Right ventricle myocardium superior (tissue), 1 donor: ENCODE measurements at places on chromosomes 2 and 18. TPM values are rescaled to one million over a fixed set of nuclear protein-coding genes. Genes with fewer than 3 reads are reported as not detected.

The TUBA3E gene
- 69.5 TPM for total RNA-seq

The GKN2 gene
- not detected for total RNA-seq

DNA sequence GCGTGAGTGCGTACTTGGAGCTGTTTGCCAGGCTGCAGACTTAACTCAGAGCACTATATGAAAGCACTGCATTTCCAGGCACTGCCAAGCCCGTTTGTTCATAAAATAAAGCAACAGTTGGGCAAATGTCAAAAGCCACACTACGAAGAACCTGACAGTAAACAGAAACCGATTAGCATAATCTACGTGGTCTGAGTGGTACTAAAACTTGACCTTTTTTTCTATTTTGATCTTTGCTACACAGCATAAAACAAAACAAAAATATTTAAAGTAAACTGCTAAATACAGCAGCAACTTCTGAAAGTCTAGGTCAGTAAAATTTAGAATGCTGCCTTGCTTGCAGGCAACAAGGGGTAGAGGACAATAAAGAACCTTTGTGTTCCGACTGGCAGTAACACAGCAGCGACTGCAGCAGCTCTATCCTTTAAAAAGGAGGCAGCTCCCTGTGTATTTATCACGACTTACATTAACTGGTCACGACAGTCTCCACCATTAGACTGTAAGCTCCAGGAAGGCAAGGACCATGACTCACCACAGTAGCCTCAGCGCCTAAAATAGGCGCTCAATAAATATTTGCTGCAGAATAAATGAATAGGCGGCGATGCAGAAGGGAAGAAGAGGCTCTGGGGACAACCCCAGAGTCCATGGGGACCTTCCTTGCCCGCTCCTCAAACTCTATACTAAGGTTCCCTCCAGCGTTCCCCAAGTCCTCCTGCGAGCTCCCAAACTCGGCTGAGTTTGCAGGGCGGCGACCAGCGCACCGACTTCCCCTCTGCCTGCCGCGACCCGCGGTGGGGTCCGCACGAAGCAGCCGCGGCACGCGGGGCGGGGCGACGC lies 902 bp downstream of the SS18 start:
- DNase-seq: no peak

DNA sequence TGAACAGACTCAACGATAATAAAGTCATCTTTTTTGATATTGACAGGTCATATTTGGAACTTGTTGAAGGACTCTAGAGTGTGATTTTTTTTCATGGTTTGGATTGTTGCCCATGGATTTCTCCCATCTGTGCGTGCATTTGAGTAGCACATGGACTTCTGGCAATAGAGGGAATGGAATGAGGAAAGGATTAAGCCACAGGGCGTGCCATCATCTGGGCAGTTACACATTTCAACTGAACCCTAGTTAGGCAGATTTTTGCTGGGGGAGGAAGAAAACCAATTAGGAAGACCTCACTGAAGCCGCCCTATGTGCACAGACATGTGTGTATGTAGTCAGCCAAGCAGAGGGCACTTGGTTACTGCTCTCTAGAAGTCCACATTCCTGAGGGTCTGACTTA lies 72.6 kb downstream of the TPGS2 start:
- no peak for DNase-seq

The CAPN14 gene
- 0.32 TPM for total RNA-seq

GRCh38 chr2:8882094-8882493 lies 44.7 kb upstream of the KIDINS220 start:
- no peak for DNase-seq

DNA sequence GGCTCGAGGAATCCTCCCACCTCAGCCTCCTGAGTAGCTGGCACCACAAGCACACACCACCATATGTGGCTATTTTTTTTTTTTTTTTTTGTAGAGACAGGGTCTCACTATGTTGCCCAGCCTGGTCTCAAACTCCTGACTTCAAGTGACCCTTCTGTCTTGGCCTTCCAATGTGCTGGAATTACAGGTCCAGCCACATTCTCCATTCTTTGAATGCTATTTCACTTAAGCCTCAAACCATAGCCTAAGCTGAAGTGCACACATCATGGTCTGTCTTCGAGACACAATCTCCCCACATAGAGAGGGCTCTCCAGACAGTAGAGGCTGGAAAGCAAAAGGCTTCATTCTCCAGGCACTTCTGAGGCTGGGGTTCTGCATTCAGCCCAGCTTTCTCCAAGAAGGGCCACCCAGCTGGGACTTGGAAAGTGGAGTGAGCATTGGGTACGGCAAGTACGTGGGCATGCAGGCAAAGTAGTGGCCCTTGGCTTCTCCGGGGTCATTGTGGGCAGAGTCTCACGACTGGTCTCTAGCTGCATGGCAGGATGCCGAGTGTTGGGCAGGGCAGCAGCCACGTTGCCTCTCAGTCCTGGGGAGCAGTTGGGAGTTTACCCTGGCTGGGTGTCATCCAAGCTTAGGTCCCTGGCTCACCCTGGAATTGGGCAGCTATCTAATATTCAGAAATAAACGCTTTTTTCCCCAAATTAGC lies 78.2 kb upstream of the SMAD7 start:
- DNase-seq: no peak

The C2orf80 gene
- not detected for total RNA-seq

DNA sequence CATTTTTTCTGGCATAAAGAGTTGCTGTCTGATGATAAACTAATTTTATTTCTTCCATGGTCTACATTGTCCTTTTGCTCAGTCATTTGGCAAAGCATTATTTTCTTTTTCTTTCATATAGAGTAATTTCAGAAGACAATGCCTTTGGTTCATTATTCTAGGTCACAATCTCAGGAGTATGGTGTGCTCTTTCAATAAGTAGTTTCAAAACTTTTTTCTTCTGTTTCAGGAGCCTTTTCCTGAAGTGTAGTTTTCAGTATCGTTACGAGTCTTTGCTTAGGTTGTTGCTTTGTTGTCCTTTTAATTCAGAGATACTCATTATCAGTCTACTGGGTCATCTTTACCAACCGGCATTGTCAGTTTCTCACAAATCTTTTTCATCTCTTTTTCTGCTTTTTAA lies 100.4 kb upstream of the GPC1 start:
- no peak for DNase-seq

DNA sequence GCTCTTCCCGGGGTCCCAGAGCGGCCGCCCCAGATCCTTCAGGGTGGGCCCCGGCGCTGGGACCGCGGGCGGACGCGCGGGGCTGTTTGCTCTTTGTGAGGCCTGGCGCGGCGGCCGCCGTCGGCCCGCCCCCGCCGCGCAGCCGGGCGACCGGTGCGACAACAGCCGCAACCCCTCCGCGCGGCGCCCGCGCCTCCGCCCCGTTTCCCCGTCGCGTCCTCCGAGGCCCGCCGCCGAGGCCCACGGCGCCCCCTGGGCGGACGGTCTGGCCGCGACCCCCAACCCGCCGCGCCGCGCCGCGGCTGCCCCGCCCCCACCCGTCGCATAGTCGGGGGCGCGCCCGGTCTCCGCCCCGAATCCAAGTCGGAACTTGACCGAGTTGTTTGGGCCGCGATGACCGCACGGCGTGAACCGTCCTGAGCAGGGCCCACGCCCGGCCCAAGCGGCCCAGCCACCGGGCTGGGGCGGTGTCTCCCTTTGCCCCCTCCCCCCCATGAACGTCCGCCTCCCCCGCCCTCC lies 448 bp downstream of the YPEL5 start:
- DNase-seq: no peak

The PTPRN gene
- not detected for total RNA-seq

The SMCHD1 gene
- total RNA-seq: 25.4 TPM

GRCh38 chr2:887639-888038 lies 63.0 kb upstream of the SNTG2 start:
- no peak for DNase-seq

The LIMS3 gene
- total RNA-seq: 4.1 TPM

The MOGAT1 gene
- total RNA-seq: 0.65 TPM

DNA sequence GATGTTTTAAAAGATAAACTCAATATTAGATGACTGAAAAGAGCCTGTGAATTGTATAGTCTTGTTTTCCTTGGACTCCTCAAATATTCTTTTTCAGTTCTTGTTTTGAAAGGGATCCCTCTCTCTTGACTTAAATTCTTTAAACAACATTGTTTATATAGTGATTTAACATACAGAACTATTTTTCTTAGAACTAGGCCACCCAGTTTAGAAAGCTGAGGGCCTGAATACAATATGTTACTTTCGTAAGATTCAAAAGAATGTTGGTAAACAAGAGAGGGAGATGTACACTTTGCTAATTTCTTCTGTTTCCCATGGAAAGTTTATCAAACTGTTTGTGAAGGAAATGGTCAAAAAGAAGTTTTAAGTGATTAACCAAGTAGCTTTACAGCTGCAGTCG lies 5.5 kb upstream of the TSPYL6 start:
- no peak for DNase-seq

GRCh38 chr2:86087936-86088850 lies 17.5 kb downstream of the POLR1A start:
- DNase-seq: no peak

DNA sequence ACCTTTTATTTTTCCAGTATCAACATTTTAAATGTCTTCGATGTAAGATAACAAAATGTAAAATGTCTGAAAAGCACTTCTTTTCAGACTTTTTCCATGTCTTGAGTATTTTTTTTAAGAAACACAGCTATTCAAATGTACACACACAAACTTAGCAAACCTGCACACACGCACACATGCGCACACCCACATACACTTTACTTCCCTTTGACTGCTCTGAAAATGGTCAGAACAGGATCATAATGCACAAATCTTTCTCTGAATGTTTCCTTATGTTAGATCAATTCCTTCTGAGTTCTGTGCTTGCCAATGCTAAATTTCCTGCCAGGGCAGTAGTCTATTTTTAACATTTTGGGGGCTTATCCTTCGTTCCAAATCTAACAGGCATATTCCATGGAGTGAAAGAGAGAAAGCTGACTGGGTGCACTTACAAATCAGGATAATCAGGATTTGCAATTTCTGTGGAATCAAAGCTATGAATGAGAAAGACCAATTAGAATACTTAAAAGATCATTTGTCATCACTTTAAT lies 136.3 kb downstream of the ZEB2 start:
- no peak for DNase-seq

GRCh38 chr2:153197402-153198386 lies 280.9 kb downstream of the RPRM start:
- DNase-seq: no peak

- DNase-seq: no peak
Observed at GRCh38 chr2:200219309-200220113, 87.0 kb upstream of the SPATS2L start.

DNA sequence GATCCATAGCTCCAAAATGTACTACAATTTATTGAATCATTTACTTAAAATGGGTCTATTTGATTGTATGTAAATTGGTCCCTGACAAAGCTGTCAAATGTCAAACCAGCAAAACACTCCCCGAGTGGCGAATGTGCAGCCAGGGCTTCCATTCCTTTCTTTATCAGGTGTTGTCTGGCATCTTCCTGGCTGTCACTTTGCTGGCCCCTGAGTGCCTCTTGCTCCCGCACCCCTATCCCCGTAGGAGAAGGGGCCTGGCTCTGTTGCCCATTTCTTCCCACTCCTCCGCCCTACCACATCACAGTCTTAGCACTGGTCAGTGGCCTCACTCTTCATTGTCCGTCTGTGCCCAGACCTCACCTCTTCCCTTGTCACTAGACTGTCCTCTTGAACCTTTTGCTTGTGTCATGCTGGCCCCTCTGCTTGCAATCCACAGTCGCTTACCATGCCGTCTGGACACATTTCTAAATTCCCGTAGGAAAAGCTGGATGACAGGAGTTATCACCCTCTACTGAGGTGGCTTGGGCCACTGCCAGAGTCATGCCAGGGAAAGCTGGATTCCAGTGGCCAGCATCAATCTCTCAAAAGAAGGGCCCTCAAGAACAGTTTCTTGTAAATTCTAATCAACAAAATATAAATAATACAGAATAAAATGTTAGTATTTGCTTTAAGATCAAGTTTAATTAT lies 15.4 kb downstream of the UBE2F start:
- DNase-seq: peak; percentile 54

GRCh38 chr2:69601179-69601612 lies 42.3 kb downstream of the AAK1 start:
- no peak for DNase-seq

- DNase-seq: no peak
Observed at GRCh38 chr18:58212274-58212673, 168.2 kb downstream of the NEDD4L start.

DNA sequence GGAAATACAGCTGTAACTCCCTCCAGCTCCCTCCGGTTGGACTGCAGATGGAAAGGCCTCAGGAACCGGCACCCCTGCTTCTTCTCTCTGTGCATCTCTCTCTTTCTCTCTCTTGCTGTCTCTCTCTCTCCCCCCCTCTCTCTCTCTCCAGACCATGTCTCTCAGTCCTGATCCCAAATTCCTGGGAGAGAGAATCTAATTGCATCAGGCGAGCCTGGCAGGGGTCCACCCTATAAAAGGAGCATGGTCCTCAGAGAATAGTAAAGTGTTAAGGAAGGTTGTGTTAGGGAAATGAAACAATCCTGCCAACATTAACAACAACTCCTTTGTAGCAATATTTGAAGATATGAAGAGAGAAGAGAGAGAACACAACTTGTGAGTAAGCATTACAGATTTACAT lies 36.7 kb downstream of the VIT start:
- peak; percentile 75 for DNase-seq

The IL1F10 gene
- not detected for total RNA-seq

DNA sequence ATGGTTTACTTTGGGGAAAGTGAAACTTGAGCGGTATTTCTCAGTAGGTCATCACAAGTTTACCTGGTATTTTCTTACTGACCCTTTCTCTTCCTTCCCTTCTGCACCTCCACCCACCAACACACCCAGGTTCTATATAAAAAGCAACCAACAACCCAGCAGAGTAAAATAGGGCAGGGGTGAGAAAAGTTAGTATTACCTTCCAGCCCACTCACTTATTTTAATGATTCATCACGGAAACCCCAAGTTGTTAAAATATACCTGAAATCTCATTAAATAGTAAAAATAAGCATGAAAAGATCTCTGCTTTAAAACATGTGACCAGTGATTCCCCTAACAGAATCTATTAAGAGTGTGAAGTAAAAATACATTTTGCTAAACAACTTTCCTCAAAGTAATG lies 306.1 kb downstream of the ZEB2 start:
- DNase-seq: no peak

DNA sequence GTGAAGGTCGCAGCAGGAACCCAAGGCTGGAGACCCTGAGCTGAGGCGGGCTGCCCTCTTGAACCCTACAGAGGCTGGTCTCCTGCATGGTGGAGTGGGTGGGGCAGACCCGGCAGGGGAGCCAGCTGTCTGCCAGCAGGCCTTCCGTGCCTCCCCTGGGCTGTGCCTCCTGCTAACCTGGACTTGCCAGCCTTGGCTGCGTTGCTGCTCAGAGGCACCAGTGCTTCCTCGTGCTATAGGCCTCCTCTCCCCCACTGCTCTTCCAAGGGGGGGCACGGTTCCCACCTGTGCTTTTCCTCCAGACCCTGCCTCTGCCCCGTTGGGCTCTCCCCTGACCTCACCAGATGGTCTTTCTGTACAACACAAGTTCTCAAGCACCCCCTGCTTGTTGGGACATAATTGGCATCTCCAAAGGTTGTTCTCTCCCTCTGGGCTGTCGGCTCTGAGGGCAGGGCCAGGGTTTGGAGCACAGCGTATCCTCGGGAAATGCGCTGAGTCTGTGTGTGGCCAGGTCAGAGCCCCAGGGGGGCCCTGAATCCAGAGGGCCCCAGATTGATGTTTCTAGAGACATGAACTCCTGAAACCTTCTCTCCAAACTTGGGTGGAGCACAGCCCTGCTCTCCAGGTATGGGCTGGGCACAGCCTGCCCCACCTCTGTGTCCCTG lies 6.7 kb downstream of the ARHGEF4 start:
- DNase-seq: no peak

The GKN1 gene
- not detected for total RNA-seq
